Adipocyte (in vitro differentiated cells): ENCODE measurements at places on chromosomes 5 and 9.

DNA sequence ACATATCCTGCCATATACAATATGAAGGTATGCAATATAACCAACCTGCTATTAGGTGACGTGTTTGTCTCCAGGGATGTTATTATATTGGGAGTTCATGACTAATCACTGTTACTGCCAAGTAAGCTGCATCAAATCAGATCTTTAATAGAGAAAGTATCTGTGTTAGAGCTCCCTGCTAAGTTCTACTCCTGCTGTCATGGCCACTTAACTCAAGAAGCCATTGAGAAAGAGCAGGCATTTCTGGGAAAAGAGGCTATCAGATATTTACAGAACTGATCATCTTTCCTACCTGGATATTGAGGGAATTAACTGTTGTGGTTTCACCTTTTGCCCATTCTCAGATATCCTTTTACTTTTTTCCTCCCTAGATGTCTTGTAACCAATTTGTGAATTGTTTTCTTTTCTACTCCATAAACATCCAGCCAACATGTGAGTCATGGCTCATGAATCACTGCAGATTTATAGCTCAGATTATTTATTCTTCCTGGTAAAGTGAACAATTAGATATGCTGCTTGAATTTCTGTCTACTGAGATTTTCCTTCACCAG, 634.8 kb upstream of the FAM174A start:
- DNase-seq, result peak; percentile 2

DNA sequence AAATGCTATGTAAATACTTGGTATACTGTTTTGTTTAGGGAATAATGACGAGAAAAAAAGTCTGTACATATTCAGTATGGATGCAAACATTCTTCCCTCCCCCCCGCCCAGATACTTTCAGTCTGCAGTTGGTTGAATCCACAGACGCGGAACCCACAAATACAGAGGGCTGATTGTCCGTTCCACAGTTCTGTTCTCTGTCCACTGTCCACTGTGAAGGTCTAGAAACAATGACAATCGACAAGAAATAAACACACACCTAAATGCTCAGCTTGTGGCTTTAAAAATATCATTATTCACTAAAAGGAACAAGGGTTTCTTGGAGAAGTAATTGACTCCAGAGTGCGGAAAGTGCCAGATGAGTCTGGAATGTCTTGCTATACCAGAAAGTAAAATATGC, 109.1 kb downstream of the TMEM161B start:
- DNase-seq, result no peak

DNA sequence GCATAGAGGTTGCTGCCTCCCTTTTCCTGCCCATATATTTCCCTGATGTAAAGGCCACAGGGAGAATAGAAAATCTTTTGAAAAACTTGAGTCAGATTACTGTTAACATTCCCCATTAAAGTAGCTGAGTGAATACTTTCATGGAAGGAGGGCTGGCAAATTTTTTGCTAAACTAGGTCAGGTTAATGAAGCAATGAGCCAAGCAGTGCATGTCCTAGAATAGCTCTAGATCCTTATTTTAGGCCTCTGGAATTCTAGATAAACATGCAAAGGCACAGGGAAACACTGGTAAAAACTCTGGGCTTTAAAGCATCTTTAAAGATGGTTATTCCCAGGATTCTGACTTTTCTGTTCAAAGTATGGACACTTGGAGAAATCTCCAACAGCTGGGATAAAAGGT, 27.9 kb downstream of the TTC1 start:
- DNase-seq, result peak; percentile 25

GRCh38 chr9:126397056-126397455, 70.4 kb downstream of the MVB12B start:
- no peak for DNase-seq
